Effector CD4-positive, alpha-beta T cell (primary cell): ENCODE measurements at places on chromosomes 7 and 10.

- DNase-seq = no peak
Measured at GRCh38 chr10:27673065-27673464, 72.6 kb downstream of the MKX start.

GRCh38 chr7:30434140-30434799 lies 44.3 kb downstream of the NOD1 start:
- DNase-seq = no peak

GRCh38 chr10:124032087-124032935 lies 61.1 kb downstream of the CHST15 start:
- no peak for DNase-seq

GRCh38 chr10:124059551-124059950 lies 33.8 kb downstream of the CHST15 start:
- no peak for DNase-seq

- DNase-seq = no peak
Measured at GRCh38 chr10:112275512-112276245, 7.5 kb upstream of the TECTB start.

GRCh38 chr7:140526214-140526613 lies 46.9 kb upstream of the MKRN1 start:
- no peak for DNase-seq
